Lung (tissue), 17 donors: ENCODE measurements at places on chromosomes 11 and 22.

DNA sequence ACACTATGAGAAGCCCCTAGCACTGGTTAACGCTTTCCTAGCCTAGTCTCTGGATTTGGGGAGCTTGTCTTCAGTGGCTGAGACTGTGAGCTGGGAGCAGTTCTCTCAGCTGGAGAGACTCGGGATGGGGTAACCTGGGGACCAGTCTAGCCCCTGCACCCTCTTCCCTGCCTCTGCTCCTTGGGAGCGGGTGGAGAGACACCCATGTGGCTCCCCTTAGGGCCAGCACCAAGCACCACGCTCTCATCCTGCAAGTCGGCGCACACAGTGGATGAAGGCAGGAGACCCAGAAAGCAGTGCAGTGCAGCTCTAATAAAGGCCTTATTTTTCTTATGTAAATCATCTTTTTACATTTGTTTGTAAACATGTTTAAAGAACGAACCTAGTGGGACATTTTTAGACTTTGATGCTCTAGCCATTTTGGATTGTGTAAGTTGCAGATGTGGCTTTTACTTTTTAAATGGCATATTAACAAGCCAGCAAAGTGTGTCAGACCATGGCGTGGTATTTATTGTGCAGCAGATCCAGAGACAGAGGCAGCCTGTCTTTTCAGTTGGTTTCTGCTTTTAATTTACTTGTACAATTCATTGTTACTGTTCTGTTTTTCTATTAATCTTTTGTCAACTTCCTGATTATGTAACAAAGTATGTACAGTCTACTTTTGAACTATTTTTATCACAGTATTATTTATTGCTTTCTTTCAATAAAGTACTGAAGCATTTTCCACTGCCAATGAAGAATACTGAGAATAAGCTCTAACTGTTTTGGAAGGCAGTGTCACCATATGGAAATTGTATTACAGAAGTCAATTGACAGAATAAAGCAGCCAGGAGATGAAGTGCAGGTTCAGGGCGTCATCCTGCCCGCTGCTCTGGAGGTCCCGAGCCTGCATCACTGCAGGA is 14.4 kb upstream of the CTTN start:
- DNase-seq = no peak

DNA sequence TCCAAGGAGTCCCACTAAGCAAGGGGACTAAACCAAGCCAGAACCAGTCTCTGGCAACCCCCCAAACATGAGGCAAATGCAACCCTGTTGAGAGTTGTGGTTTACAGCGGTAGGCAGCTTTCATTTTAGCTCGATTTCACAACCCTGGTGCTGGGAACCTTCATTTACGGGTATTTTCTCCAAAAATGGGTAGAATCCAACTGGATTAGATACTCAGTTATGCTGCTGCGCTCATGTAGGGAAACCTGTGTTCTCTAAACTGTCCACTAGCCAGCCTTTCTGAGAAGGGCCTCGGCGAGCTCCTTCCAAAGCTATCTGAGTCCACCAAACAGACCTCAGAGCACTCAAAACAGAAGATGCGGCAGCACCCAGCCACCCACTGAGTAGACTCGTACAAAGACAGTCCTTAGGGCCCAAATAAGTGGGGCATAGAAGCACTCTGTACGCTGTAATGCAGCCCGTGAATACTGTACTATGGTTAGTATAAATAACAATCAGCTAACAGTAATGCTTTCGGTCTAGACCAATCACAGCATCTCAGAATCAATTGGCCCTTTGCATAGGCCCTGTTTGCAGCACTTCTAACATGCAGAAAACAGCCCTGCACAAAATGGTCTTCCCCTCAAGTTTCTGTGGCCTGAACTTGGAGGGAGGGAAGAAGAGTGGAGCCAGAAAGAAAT is 104.7 kb downstream of the ETS1 start:
- DNase-seq = no peak

DNA sequence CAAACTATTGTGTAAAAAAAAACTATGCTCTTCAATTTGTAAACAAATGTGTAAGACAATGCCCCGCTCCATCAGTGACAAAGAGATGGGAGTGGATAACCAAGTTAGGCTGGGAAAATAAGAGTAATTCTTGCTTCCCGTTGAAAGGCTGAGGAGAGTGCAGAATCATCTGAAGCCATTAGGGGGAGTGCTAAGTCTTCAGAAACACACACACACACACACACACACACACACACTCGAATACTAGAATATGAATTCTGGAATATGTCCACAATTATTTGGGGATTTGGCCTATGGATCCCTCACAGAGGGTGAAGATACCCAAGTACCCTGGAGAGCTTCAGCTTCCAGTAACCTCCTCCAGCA is 27.8 kb upstream of the ROBO3 start:
- peak; percentile 92 for DNase-seq

- DNase-seq = no peak
Observed at GRCh38 chr11:43177975-43178374, 133.8 kb upstream of the API5 start.

DNA sequence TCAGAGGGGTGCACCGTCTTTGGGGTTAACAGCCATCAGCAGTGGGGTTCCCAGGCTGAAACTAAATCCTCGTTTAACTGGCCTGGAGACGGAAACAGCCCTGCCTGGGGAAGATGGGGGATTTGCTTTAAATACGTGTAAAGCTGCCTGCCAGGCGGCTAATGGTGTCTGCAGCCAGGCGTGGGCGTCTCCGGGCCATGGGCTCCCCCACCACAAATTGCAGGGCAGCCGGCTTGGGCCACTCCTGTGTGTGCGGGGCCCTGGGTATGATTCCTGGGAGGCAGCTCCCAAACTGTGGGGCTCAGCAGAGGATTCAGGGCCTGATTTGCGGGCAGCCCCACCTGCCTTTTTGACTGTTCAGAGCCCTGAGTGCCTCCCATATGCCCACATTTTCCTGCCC is 110.5 kb downstream of the KCNQ1 start:
- no peak for DNase-seq

GRCh38 chr22:20141186-20142077 is 9.4 kb downstream of the CCDC188 start:
- DNase-seq = no peak

DNA sequence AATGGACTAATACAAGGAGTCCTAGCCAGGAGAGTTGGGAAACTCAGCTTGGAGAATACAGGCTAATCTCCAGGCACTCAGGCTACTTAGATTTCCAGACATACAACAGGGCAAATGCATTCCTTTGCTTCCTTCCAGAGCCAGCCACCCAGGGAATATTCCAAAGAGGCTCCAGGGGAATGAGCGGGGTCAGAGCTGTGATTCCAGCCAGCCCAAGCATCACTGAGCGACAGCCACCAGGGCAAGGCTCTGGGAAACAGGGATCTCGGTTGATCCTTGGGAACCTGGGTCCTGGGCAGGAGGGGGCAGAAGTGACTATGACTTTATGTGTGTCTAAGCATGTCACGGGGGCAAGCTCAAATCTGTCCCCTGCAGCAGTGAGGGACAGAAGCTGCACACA is 112.3 kb upstream of the LMO1 start:
- DNase-seq = no peak

DNA sequence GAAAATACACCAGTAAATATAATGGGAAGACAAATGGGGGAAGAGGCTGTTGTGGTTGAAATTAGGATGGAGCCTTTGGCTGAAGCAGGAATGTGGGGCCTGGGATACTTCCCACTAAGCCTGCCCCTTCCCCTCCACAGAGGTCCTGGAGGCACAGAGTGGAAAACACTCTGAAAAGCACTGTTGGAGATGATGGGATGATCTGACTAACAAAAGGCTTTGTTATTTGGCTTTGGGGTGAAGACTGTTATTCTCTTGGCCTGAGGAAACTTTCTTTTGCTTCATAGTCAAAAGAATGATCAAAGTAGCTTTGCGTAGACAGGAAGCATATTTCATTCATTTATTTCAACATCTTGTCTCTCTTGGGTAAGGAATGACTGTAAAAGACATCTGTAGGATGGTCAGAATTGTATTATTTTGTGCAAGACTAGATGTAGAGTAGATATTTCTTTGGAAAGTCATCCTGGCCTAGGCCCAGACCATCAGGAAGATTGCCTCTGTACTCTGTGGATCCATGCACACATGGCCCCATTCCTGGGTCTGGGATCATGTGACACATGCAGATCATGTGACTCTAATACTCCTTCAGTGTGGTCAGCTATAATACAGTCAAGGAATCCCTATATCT is 111.4 kb downstream of the SPON1 start:
- DNase-seq = no peak

- DNase-seq = no peak
Observed at GRCh38 chr11:120817158-120817557, 206.7 kb upstream of the TBCEL start.

GRCh38 chr22:37797874-37798500 is 9.7 kb upstream of the GCAT start:
- DNase-seq = no peak

DNA sequence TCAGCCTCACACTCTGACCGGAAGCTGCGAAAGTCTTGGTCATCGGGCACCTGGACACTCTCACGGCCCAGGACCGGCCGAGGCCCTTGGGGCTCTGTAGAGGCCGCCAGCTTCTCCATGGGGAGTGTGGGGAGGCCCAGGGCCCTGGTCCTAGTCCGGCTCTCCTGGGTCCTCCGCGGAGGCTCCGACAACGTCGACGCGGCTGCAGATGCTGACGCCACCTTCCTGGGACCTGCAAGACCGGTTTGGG is 12.9 kb downstream of the STARD10 start:
- DNase-seq = peak; percentile 52

GRCh38 chr11:102559839-102560238 is 29.3 kb upstream of the MMP7 start:
- DNase-seq = no peak

DNA sequence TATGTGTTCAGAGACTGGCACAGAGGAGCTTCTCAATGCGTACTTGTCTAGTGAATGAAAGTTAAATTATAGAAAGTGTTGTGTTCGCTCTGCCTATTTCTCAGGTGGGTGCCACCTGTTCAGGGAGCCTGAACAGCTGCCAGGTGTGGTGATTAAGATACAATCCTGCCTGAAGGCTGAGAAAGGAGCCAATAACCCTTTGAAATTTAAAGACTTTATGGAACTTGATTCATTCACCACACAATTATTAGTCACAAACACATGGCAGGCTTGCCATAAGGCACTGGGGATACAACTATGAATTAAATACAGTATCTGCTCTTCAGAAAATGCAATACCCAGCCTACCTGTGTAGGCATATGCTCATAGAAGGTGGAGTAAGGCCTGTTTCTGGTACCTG is 92.9 kb upstream of the AMOTL1 start:
- DNase-seq = no peak

DNA sequence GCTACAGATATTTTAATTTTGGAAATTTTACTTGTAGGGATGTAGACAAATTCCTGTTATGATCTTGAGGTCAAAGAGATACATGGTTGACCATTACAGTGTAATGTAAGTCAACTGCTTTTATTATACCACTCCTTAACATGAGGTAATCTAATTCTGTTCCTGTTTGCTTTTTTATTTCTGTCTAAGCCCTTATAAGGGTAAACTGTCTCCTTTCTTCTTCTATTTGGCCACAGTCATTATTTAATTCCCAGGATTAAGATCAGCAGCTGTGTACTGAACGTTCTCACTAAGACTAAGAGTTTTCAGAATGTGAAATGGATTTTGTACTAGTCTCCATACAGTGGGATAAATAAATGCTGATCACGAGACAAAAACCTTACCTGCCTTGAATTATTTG is 32.8 kb downstream of the C2CD3 start:
- no peak for DNase-seq

GRCh38 chr22:43911351-43911750 is 12.3 kb upstream of the PNPLA3 start:
- no peak for DNase-seq

- no peak for DNase-seq
Observed at GRCh38 chr11:86377972-86378371, 3.3 kb downstream of the CCDC81 start.

GRCh38 chr11:14676068-14676467 is 32.5 kb downstream of the PDE3B start:
- no peak for DNase-seq

DNA sequence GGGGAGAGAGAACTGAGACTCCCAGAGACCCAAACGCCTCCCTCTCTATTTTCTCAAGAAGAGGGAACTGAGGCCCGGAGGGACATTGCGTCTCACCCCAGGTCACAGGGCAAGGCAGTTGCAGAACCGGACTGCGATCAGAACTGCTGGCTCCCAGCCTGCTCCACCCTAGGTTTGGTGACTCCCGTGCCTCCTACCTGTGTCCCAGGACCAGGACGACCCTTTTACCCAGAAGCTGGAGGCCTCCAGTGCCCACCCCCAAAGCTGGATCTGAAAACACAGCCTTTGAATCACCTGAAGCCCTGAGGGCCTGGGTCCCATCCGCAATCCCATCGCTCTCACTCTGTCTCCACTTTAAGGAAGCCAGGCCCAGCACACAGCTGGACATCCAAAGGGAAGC is 1.4 kb downstream of the GSTT4 start:
- DNase-seq = no peak

GRCh38 chr11:83682611-83682973 is 396.4 kb upstream of the CCDC90B start:
- DNase-seq = no peak

DNA sequence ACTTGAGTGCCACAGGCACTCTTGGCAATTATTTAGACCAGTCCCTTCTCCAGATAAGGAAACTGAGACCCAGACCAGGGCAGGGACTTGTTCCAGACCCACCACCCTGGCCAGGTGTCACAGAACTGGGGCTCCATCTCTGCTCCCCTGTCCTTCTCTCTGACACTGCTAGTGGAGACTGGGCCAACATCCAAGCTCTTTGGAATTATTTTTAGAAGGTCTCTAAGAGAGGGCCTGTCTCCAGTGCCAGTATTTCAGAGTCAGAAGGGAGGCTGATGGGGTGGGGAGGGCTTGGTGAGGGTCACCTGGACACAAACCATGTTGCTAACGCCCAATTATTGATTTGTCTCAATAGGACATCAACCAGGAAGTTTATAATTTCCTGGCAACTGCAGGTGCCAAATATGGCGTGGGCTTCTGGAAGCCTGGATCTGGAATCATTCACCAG is 32.7 kb downstream of the POLR3H start:
- no peak for DNase-seq

DNA sequence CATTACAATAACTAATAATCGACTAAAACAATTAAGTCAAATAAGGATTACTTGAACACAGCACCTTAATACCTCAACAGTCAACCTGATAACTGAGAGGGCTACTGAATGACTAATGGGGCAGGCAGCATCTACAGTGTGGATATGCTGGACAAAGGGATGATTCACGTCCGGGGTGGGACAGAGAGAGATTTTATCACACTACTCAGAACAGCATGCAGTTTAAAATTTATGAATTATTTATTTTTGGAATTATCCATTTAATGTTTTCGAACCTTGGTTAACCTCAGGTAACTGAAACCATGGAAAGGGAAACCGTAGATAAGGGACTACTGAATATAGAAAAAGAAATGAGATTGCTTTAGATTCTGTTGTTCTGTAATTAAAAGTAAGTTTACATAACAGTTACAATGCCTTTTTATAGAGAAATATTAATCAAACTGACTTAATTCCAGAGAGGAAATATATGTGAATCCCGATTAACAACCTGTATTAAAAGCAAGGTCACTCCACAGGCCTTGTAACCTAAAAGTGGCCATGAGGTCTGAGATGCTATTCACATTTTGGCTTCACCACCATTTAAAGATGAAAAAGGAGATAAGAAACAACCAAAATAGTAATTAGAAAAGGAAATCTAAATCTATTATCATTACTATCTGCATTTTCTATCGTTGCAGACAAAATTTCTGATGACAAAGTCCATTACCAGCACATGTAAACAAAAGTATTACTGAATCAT is 119.0 kb upstream of the TP53AIP1 start:
- no peak for DNase-seq
